ENCODE measurements at places on chromosomes 2 and 18.

- DNase-seq: no peak
Observed at GRCh38 chr2:227115761-227116160, 48.2 kb downstream of the COL4A4 start.

DNA sequence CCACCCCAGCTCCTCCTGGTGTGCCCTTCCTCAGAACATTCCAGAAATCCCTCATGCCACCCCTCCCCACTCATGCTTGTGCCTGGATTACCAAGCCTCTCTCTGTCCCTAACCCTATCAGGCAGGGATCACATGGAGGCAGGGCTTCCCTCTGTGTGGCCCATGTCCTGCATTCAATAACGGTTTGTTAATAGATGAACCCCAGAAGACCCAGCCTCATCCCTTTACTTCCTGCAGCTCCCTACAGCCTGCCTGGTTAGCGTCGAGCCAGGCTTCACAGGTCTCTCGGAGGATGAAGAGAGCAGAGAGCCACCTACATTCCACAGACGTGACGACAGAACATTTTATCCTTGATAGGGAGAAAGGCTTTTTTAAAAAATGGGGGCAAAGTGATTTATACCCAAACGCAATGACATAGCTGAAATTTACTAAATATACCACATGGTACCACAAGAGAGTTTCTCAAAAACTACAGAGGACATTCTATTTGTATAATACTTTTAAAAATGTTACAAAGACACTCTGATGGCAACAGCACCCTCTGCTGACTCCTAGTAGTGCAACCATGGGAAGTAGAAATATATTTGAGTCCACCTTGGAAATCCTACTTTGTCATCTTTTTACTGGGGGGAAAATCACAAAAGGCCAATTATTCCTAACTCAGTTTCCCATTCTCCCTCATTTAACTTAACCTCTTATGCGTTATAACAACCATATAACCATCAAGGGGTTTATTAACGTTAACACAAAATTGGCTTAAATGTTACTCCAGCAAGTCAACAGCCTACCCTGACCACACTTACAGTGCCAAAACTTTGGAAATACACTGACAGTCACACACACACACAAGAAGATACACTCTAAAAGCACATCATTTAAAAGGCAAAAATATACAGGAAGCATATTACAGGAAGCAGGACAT lies 30.7 kb downstream of the FBXO15 start:
- no peak for DNase-seq

DNA sequence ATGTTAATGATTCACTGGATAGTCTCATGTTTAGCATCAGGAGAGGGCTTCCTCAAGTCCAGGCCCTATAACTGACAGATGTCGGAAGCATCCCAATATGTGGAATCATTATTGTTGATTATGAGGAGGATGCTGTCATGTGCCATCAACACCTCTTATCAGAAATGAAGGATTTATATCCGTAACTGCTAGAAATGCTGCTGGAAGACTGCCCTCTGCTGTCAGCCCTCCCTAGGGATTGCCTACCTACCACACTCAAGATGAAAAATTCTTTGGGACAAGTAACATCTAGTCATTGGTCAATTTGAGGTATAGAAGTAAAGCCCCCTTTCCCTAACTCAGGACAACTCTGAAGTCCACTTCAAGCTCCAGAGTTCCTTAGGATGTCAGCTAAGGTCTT lies 1166.5 kb upstream of the NXPH2 start:
- DNase-seq: no peak

DNA sequence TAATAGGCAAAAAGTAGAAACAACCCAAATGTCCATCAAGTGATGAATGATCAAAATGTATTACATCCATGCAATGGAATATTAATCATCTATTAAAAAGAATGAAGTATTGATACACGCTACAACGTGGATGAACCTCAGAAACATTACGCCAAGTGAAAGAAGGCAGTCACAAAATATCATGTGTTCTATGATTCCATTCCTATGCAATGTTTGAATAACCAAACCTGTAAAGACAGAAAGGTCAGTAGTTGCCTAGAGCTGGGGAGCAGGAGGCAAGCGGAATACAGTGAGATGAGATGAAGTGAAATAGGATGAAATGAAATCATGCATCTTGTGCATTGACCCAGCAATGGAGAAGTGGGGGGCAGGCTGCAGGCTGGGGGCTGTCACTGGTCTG lies 17.9 kb upstream of the COL6A3 start:
- no peak for DNase-seq

- no peak for DNase-seq
Observed at GRCh38 chr18:12843420-12844350, 40.4 kb downstream of the PTPN2 start.

DNA sequence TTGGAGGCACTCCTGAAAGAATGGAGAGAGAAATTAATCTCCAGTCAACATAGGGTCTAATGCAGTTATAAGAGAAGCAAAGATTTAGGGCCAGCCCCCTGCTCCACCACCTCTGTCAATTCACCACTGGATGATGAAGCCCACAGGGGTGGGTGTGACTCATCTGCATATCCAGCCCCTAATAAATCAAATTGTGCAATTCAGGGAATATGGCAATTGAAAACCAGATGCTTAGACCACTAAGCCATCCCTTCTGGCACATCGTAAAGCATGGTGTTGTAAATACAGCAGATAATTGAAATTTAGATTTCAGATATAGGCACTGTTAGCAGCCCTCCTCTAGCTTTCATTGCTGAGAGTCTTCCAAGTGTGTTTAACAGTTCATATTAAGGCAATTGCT lies 541.4 kb downstream of the PARD3B start:
- no peak for DNase-seq

- no peak for DNase-seq
Observed at GRCh38 chr2:231397011-231397927, 1.8 kb downstream of the B3GNT7 start.

DNA sequence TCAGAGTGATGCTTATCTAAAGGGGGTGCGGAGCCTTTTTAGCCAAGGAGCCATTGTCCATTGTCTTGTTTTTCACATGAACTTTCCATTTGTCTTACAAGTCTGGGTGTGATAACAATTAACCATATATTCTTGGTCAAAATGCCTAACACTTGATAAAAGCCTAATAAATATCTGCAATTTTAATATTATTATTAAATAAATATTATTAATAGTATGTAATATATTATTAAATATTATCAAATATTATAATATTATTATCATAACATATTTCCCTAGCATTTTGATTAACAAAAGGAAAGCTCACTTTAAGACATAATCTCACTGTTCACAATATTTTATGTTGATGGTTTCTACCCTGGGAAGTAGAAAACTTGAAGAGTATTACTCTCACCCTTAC lies 1143.6 kb upstream of the GYPC start:
- DNase-seq: no peak

GRCh38 chr2:204234248-204234647 lies 297.7 kb downstream of the ICOS start:
- no peak for DNase-seq

GRCh38 chr2:231918501-231919330 lies 7.5 kb downstream of the NPPC start:
- no peak for DNase-seq

GRCh38 chr2:198905881-198906612 lies 551.7 kb downstream of the SATB2 start:
- DNase-seq: no peak

DNA sequence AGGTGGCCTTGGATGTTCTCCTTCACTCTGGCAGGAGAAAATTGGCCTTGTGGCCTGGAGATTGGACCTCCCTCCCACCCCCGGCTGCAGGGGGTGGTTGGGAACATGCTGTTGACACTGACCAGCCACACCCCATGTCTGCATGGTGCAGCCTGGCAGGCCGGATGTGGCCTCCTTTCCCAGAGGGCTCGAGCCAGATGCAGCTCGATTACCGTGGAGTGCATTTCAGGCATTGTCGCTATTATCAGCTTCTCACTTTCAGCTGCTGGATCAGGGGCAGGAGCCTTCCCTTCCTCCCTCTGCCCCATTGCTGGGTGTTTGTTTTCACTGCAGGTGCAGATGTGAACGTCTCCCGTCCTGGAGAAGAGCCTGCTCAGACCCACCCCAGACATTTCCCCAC lies 211.0 kb upstream of the SIX2 start:
- DNase-seq: no peak

GRCh38 chr18:44850001-44850400 lies 169.3 kb downstream of the SETBP1 start:
- no peak for DNase-seq

- no peak for DNase-seq
Observed at GRCh38 chr2:170401187-170401586, 223.2 kb downstream of the MYO3B start.

- no peak for DNase-seq
Observed at GRCh38 chr2:101307950-101308431, 510 bp downstream of the RNF149 start.

GRCh38 chr18:59271606-59272220 lies 1.5 kb downstream of the RAX start:
- no peak for DNase-seq

GRCh38 chr2:28395334-28396061 lies 2.8 kb downstream of the FOSL2 start:
- DNase-seq: peak; percentile 70

DNA sequence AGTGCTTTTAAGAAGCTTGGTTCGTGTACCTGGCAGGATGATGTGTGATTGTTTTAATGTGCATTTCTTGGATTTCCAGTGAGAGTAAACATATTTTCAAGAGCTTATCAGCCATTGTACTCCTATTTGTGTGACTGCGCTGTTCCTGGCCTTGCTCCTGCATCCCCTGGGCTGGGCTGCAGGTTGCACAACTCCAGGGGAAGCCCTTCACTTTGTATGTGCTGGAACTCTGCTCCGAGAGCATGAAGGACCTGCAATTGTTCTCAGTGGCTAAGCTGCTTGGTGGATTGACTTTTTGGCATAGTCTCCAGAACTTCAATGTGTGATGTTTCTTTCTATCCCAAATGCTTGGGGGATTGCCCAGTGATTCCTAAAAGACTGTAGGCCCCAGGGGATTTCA lies 18.8 kb downstream of the ATP6V1C2 start:
- no peak for DNase-seq

DNA sequence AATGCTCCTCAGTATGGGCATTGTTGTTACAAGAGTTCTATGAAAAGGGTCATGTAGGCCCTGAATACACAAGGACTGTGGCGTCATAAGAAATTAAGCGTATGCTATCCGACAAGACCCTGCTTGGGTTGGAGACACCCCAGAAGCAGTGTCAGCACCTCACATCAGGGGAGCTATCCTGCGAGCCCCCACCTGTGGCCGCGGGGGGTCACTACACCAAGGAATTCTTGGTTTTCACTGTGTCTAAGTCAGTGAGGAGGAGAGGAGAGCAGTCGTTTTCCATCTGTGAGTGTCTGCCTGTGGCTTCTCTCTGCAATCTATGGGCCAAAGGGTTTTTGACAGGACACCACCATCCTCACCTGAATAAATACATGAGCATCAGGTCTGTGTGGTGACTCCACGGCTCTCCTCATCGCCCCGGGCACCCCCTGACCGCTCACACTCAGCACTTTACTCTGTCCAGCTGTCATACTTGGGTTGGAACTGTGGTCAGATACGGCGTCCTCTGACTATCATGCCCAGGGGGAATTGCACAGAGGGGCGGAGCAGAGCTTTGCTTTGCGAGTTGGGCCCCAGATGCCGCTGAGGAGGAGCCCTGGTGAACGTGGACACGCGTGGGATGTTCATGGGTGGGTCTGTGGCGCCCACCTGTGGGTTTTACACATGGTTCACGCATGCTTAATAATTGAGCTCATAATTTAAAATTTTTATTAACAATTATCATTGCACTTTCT lies 235.5 kb downstream of the MYT1L start:
- no peak for DNase-seq

- DNase-seq: no peak
Observed at GRCh38 chr2:130963849-130964793, 127.4 kb downstream of the ARHGEF4 start.

DNA sequence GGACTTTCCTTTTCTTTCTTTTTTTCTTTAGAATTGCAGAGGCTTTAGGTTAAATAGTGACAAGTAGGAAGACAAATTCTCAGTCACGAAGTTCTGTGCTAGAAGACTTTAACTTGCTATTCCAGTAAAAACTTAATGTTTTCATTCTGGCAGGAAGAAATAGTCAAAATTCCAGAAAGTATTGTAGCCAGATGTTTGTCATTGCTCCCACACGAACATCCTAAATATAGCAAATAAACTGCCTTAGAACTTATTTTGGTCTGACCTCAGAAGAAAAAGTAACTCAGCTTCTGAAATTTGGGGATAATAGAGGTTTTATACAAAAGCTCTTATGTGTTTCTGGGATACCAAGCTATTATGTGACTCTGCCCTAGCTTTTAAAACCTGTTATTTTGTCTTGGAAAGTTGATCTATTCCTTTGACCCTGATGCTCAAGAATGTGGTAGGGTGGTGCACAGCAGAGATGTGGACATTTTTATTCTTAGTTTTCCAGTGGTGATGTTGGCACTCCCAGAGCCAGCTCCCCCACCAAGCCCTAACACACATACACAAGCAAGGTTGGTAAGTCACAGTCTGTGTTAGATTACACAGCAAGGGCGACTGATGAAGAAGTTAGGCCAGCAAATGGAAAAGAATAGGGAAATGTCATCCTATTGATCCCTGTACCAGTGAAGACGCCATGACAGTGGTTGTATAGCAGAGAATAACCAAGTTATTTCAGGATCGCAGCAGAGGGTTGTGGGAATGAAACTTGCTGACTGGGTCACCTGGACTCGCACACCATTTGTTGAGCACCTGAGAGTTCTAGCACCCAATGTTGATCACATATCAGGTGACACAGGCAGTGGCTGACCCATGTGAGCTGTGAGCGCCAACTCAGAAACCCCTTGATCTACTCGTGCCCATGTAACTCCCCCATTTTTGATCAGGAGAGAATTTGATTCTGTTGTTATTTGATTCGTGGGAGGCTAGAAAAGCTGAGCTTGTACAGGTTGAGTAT lies 23.7 kb downstream of the FARP2 start:
- DNase-seq: no peak

GRCh38 chr2:283996-284794 lies 3.7 kb downstream of the ALKAL2 start:
- DNase-seq: no peak

- DNase-seq: no peak
Observed at GRCh38 chr2:62216616-62217015, 20.7 kb downstream of the B3GNT2 start.

GRCh38 chr18:12722731-12723130 lies 19.9 kb downstream of the PSMG2 start:
- no peak for DNase-seq

DNA sequence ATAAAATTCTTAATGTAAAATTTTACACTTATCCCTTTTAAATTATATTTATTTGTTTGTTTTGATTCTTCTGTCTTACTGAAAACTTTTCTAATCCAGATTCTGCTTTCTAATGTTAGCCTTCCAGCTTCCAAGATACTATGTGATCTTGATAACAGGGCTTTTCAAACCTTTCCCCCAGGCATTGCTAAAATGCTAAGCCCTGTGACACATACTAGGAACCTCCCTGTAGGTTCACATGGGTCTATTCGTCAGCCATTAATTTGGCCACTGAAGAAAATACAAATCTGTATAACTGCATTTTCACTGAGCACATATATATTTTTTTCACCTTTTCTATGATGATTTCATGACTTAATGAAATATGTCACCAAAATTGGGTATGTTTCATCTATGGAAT lies 92.8 kb upstream of the MAP4K3 start:
- DNase-seq: no peak

GRCh38 chr18:22739789-22740188 lies 193.3 kb upstream of the RBBP8 start:
- DNase-seq: no peak

Measured in NCI-H446 treated with DMSO at 0.1 percent for 48 hours (cell line).